ENCODE measurements at places on chromosomes 1 and 21. TPM values are rescaled to one million over a fixed set of nuclear protein-coding genes. Genes with fewer than 3 reads are reported as not detected.

- DNase-seq = no peak
These were observed 169.8 kb upstream of the ARHGEF16 start for GRCh38 chr1:3284691-3285090.

- DNase-seq = no peak
These were observed 39.0 kb downstream of the LPAR3 start for GRCh38 chr1:84853741-84854721.

DNA sequence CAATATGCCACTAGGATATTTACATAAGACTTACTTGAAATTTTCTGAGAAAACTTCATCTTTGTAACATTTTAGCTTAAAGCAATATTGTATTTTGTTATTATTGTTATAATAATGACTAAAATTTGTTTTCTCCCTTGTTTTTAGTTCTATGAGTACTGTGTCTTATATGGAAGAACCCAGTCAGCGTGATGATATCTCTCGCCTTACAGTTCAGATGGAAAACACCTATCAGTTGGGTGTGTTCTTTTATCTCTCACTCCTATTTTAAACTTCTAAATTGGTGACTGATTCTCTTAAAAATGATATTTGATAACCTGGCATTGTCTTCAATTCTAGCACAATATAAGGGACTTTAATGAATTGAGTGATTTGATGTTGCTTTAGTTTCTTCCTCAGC is 18.0 kb downstream of the DYNLT5 start:
- no peak for DNase-seq

DNA sequence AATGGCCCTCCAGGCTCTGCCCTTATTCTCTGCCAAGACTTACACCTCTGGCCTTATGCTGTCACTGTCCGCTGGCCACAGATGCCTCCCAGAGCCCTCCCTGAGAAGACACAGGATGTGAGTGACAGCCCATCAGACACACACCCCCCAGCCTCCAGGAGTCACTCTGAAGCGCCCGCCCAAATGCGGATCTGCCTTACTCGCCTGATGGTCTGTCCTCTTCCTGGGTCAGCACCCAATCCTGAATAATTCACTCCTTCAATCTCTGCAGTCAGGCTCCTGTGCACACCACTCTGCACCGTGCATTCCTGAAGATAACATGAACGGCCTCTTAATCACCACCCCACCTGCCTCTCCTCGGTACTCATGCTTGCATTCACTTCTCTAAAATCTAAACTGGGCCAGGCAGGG is 14.7 kb downstream of the CLSTN1 start:
- DNase-seq = no peak

Gene ETV3L
- not detected for total RNA-seq

Gene HSD3B2
- total RNA-seq = not detected
